GM23248 (cell line): ENCODE measurements at places on chromosomes 5 and 9.

GRCh38 chr9:127507751-127508648 lies 56.7 kb downstream of the LRSAM1 start:
- no peak for DNase-seq

DNA sequence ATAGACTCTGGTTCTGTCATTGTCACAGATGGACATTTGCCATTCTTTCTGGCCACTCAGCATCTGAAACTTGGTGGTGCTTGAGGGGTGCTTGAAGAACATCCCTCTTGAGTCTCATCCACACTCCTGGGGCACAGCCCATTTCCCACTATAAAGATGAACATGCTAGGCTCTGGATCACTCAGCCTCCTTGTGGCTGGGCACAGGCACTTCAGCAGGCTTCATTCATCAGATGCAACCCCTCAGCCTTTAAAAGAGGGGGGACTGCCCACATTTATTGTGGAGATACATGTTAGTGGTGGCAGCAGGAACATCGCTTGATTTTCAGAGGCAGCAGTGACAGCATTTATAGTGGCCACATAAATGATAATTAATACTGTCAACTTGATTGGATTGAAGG lies 124.7 kb upstream of the NIPBL start:
- DNase-seq = no peak

DNA sequence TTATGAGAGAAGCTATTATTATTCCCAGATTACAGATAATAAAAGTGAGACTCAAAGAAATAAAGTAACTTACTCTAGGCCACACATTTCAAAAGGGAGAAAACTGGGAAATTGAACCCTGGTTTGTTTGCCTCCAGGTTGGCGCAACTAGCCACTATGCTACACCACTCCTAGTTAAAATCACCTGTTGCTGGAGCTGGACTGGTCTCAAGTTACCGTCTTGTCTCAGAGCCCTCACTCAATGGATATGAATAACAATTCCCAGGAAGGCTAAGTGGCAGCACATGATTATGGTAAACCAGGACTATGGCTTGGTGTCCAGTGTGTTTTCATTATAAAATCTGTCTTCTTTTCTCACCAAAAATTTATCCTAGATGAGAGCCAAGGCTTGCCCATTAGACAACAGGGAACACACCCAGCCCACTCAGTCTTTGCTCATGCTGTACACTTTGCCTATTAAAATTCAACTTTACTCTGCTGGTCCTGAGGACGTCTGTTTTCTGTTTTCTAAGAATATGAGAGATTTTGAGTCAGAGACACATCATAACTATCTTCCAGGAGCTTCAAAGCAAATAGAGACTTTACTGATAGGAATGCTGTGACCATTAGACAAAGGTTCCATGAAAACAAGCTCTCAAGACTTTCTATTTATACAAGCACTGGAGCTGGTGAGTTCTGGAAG lies 58.1 kb downstream of the ADRB2 start:
- DNase-seq = peak; percentile 44

DNA sequence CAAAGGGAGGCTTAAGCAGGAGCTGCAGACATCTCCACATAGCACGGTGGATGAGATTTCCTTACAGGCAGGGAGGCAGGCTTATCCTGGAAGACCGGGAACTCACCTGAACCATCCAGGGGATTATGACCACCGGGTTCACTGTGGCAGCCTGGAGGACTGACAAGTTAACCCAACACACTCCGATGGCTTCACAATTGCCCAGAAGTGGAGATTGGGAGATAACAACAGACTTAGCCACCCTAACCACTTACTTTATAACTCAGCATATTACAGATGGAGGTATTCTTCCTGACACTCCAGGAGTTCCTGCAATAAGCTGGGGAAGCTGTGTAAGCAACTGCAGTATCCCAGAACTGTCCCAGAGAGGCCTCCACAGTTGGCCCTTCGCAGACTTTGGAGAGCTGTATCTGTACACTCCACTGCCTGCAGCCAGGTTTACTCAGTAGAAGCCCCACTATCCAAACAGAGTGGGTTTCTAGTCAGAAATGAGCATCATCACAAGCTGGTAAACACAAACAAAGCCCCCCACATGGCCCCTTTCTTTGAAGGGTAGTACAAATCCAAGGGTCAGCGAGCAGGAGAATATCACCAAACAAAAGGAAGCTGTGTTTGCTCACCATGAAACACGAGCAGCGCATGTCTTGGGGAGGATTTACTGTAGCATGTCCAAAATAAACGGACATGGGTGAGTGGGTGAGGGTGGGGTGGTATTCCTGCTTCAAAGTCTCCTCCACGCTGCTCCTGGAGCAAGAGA lies 462.2 kb downstream of the RASEF start:
- DNase-seq = no peak

GRCh38 chr9:131288217-131288616 lies 1.3 kb upstream of the PLPP7 start:
- no peak for DNase-seq

- DNase-seq = peak; percentile 73
Measured at GRCh38 chr5:68251804-68252522, 36.4 kb downstream of the PIK3R1 start.

DNA sequence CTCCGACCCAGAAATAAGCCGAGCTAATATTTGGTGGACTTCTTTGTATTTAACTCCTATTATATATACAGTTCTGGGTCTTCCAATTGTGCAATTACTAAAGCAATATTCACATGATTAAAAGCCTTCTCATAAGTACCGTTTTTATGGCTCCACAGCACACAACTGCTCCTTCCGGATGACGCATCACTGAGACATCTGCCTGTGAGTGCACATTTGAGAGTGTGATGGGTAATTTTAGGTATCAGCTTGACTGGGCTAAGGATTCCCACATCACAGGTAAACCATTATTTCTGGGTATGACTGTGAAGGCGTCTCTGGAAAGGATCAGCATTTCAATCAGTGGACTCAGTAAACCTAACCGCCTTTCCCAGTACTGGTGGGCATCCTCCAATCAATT lies 77.5 kb upstream of the SYK start:
- peak; percentile 8 for DNase-seq

- DNase-seq = peak; percentile 74
Measured at GRCh38 chr9:91408475-91408874, 15.2 kb downstream of the NFIL3 start.

DNA sequence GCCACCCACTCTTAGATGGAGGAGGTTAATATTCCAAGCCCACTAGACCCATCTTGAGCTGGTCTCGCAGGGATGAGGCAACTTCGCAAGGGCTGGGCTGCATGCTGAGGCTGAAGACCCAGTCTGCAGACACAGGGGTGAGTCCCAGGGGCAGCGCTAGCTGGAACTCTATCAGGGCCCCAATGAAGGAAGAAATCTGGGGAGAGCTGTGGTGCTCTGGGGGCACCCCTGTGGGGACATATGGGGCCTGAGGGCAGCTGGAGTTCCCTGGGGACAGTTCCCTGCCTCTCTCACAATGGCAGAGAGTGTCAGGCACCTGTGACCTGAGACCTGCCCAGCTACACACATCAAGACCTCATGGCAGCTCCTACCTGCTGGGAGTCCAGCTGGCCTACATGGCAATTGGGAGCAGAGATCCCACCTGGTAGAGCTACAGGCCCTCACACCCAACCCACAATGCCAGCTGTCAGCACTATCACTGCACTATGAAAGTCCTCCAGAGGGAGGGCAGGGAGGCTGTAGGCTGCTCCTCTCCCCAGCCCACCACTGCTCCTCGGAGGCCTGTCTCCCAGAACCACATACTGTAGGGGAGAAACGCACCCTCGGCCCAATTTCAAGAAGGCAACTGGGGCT lies 202.2 kb downstream of the GABBR2 start:
- DNase-seq = no peak

- DNase-seq = no peak
Measured at GRCh38 chr9:13432904-13433303, 153.4 kb upstream of the MPDZ start.

DNA sequence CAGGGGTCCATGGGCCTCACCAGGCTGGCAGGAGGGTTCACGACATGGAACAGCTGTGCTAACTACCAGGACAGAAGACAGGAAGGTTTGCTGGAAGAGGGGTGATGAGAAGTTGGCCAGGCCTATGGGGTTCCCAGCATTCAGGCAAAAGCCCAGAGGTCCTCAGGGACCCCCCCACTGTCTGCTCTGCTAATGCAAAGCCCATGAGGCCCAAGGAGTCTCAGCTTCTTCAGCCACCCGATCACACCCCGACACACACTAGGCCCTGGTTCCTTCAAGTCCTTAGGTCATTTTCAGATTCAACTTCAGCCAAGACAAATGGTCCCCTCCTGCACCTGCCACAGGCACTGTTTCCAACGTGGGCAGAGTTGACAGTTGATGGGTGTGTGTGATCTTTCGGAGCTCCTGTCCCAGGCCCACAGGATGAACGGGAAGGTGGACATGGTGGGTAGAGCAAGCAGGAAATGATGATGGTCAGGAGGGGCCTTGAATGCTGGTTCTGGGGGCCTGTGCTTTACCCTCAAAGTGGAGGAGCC lies 20.4 kb downstream of the ADAMTS2 start:
- no peak for DNase-seq

GRCh38 chr5:73395256-73395655 lies 53.3 kb downstream of the FOXD1 start:
- no peak for DNase-seq

DNA sequence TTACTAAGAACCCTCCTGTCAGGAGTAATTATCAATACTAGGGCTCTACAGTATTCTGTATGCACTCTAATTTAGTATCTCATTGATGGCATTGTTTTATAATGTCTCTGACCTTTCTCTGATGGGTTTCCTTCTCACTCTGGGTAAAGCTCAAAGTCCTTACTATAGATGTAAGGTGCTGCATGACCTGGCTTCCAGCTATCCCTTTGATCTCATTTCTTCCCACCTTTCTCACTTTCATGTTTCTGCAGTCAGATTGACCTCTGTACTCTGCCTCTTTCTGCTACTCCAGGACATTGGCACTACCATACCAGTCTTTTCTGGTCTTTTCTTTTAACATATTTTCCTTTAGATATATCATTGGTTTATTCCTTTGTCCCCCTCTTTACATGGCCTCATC lies 2332.8 kb upstream of the C9orf72 start:
- DNase-seq = no peak

GRCh38 chr5:177036443-177036842 lies 13.9 kb downstream of the ZNF346 start:
- no peak for DNase-seq

- DNase-seq = peak; percentile 3
Measured at GRCh38 chr5:134794082-134794481, 35.5 kb downstream of the DDX46 start.

GRCh38 chr9:101925498-101925897 lies 187.1 kb upstream of the GRIN3A start:
- no peak for DNase-seq

- DNase-seq = no peak
Measured at GRCh38 chr9:85118990-85119755, 449.6 kb downstream of the NTRK2 start.

DNA sequence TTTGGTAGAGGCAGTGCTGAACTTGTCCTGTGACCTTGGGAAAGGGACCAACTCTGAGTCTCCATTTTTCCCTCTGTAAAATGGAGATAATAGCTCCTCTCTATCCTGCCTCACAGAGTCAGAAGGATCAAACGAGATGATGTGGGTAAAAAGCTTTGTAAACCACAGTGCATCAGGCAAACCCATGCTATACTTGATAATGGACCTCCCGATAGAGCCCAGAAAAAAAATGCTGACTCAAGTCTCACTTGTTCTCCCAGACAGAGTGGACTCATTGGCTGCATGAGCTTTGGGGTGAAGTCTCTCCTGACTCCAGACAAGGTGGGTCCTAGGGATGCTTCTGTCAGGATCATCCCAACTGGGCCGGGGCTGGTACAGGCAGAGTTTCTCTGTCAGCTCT lies 32.0 kb downstream of the RGS3 start:
- DNase-seq = no peak

DNA sequence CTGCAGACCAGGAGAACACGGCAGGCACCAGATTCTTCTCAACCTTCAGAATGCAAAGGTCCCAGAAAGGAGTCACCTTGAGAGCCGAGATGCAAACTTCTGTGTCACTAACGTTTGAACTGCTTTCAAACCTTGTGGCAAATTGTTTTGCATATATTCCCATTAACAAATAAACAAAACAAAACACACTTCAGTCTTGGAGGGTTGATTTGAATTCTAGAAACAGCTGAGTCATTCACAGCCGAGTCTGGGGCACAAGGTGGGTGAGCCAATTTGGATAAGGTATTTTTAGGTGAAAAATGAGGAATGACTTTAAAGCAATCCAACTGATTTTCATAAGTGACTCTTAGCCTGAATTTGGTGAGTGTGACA lies 38.8 kb upstream of the ANKRD33B start:
- DNase-seq = no peak

GRCh38 chr5:17428176-17428800 lies 69.7 kb upstream of the TAF11L2 start:
- DNase-seq = no peak

DNA sequence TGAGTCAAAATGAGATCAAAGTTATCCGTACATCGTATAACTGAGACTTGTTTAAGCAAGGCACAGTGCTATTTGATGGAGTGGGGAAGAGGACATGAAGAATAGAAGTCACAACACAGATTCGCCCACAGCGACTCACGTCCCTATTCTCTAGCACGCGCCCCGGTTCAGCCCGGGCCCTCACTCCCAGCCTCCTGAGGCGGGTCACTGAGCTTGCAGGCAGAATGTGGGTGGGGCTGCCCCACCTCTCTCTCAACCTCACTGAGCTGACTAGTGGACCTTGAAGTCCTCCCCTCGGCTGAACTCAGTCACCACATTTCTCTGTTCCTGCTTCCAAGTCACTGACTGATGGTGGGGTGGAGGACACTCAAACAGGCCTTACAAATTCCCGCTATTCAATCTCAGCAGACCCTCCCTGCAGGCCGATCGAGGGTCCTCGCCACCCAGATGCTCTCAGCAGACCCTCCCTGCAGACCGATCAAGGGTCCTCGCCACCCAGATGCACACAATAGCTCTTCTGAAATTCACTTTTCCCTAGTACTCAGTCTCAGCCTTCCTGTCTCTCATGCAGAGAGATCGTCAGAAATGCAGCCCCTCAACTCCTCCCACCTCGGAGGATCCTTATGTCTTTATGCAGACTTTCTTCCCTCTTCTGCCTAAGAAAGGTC lies 12.9 kb downstream of the GLDC start:
- no peak for DNase-seq

DNA sequence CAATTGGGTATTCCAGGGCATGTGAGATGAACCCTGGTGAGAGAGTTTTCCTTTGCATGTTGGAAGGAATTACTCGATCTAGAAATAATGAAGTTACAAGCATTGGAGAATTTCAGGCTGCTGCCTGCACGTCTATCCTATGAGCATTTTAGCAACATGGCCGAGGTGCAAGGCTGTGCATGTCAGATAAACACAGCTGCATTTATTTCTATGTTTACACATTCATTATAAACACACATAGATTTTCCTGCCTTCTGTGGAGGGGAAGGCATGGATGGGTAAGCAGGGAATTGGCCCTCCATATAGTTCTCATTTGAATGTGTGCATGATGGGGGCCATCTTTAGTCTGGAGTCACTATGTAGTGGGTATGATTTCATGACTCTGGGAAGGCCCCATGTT lies 42.3 kb downstream of the AOPEP start:
- no peak for DNase-seq

- DNase-seq = no peak
Measured at GRCh38 chr9:219670-220365, 5.2 kb downstream of the DOCK8 start.
